Bronchial smooth muscle cell (primary cell): ENCODE measurements at places on chromosomes 5 and 9. TPM values are rescaled to one million over a fixed set of nuclear protein-coding genes. Genes with fewer than 3 reads are reported as not detected.

Gene GABRP
- not detected in 2 replicates for total RNA-seq

Gene N4BP3
- 1.6 and 1.8 TPM in 2 replicates for total RNA-seq

Gene ENHO
- total RNA-seq: 0.16 and 0.26 TPM in 2 replicates

Gene PCDHA1
- total RNA-seq: under 0.01 TPM in 2 replicates

Gene CDKN2B
- total RNA-seq: 7.7 and 10.4 TPM in 2 replicates

Gene GRM6
- under 0.01 TPM in 2 replicates for total RNA-seq

Gene PPP3R2
- total RNA-seq: 0.09 TPM in 1 of 2 replicates, not detected in the other

Gene FAM78A
- 0.32 and 0.52 TPM in 2 replicates for total RNA-seq
